ENCODE measurements at places on chromosomes 11 and 22. TPM values are rescaled to one million over a fixed set of nuclear protein-coding genes. Genes with fewer than 3 reads are reported as not detected.

Gene RGL4
- total RNA-seq: not detected

Gene ARAP1
- total RNA-seq: 40.1 TPM

Gene PATE2
- total RNA-seq: 1.9 TPM

Gene OR51Q1
- not detected for total RNA-seq

Gene SBF2
- 228 TPM for total RNA-seq

Gene TBRG1
- total RNA-seq: 50.1 TPM

Gene VWCE
- 7.2 TPM for total RNA-seq

Gene SPON1
- 53.5 TPM for total RNA-seq

Gene IL18
- total RNA-seq: not detected

Gene RASSF10
- 3.1 TPM for total RNA-seq

Gene SLC22A9
- not detected for total RNA-seq

Gene HSD17B12
- 88.0 TPM for total RNA-seq

Gene MS4A3
- total RNA-seq: not detected

Gene TMA7B
- not detected for total RNA-seq

Gene PAMR1
- 0.94 TPM for total RNA-seq

Gene AQP11
- total RNA-seq: 6.6 TPM

Gene RIMBP3B
- 0.63 TPM for total RNA-seq

Gene SMIM35
- not detected for total RNA-seq

Gene RAG2
- not detected for total RNA-seq

Gene MFRP
- not detected for total RNA-seq

Gene RFPL3
- total RNA-seq: not detected

Gene RPS3
- 622 TPM for total RNA-seq

Gene P2RX6
- 0.31 TPM for total RNA-seq
